Activated T-cell treated with anti-CD3 and anti-CD28 coated beads, Interleukin-2, amount 50 U/mL, for 72 hours (primary cell): ENCODE measurements at places on chromosomes 16 and 17. TPM values are rescaled to one million over a fixed set of nuclear protein-coding genes. Genes with fewer than 3 reads are reported as not detected.

- H3K27me3 ChIP-seq = no peaks in the 10 kb centered on the region
- H3K4me1 ChIP-seq = no peaks in the 10 kb centered on the region
- no peak for DNase-seq
Measured at GRCh38 chr17:72297326-72298115, 176.7 kb downstream of the SOX9 start.

GRCh38 chr17:39008633-39009032 lies 41.4 kb upstream of the FBXO47 start:
- no peak for DNase-seq
- H3K27ac ChIP-seq = no peak overlapping the region
- peaks cover 6% of the 10 kb centered on the region for H3K4me1 ChIP-seq
- no peak overlapping the region for H3K4me3 ChIP-seq

DNA sequence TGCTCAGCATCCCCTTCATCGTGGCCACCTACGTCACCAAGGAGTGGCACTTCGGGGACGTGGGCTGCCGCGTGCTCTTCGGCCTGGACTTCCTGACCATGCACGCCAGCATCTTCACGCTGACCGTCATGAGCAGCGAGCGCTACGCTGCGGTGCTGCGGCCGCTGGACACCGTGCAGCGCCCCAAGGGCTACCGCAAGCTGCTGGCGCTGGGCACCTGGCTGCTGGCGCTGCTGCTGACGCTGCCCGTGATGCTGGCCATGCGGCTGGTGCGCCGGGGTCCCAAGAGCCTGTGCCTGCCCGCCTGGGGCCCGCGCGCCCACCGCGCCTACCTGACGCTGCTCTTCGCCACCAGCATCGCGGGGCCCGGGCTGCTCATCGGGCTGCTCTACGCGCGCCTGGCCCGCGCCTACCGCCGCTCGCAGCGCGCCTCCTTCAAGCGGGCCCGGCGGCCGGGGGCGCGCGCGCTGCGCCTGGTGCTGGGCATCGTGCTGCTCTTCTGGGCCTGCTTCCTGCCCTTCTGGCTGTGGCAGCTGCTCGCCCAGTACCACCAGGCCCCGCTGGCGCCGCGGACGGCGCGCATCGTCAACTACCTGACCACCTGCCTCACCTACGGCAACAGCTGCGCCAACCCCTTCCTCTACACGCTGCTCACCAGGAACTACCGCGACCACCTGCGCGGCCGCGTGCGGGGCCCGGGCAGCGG lies 3.2 kb downstream of the UTS2R start:
- peaks cover 50% of the 10 kb centered on the region for H3K27me3 ChIP-seq
- no peak overlapping the region for H3K27ac ChIP-seq
- peaks cover 29% of the 10 kb centered on the region for H3K4me1 ChIP-seq
- no peaks in the 10 kb centered on the region for H3K36me3 ChIP-seq

DNA sequence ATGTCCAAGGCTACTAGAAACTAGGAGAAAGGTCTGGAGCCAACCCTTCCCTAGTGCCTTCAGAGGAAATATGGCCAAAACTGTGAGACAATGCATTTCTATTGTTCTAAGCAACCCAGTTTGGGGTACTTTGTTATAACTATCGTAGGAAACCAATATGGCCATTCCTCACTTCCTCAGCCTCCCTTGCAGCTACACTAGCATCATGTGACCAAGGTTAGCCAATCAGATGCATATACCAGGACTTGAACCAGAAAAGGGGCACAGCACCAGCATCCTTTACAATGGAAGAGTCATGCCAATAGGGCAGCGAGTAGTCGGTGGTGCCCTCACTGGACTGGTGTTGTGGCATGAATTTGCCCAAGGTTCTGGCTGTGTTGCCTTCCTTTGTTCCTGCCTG lies 464.0 kb downstream of the TMEM114 start:
- no peak overlapping the region for H3K27ac ChIP-seq
- no peaks in the 10 kb centered on the region for H3K27me3 ChIP-seq
- no peak overlapping the region for H3K4me3 ChIP-seq
- no peaks in the 10 kb centered on the region for H3K4me1 ChIP-seq
- no peak for DNase-seq

GRCh38 chr17:50087246-50087911 lies 7.8 kb upstream of the PDK2 start:
- no peaks in the 10 kb centered on the region for H3K36me3 ChIP-seq
- no peak overlapping the region for H3K27ac ChIP-seq
- H3K27me3 ChIP-seq = no peaks in the 10 kb centered on the region
- H3K4me3 ChIP-seq = no peak overlapping the region
- H3K4me1 ChIP-seq = no peaks in the 10 kb centered on the region

- H3K4me1 ChIP-seq = peaks cover 68% of the 10 kb centered on the region
- peak overlapping the region; percentile 97 for H3K27ac ChIP-seq
- peaks cover 10% of the 10 kb centered on the region for H3K36me3 ChIP-seq
- H3K27me3 ChIP-seq = no peaks in the 10 kb centered on the region
- H3K4me3 ChIP-seq = peak overlapping the region; percentile 95
- DNase-seq = no peak
Measured at GRCh38 chr17:17837966-17838962, 1.5 kb upstream of the SREBF1 start.

DNA sequence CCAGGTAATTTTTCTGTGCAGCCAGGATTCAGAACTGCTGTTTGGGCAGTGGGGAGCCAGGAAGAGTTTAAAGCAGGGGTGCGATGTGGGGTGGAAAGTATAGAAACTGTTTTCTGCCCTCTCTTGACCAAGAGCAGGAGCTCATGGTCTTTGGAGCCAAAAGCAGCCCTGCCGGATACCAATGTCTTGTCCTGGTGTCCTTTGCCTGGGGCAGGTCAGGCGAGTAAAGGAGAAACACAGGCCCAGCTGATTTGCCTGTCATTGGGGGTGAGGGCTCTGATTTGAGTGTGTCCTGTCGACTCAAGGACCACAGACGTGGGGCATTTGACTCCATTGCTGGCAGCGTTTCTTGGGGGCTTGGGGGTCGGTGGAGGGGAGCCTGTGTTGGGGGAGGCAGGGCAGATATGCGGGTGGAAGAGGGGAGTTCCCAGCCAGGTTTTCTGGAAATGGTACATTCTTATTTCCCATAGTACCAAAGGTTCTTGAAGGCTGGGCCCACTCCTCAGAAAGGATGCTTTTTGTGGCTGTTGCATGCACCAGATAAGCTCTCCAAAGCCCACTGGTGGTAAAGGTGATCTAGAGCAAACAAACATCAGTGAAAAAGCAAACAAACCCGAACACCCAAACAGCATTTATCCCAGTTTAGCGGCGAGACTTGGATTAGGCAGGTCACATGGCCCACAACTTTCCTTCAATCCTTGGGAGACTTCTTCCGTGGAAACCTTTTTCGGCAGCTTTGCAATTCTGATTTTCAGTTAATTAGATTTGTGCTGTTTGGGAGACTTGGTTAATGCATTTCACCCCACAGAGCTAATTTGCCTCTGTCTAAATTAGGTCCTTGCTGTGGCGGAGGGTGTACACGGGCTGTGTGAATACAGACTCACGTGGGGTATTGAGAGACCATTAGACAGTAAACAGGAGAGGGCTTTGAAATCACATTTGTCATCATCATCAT lies 59.0 kb downstream of the MSI2 start:
- no peak overlapping the region for H3K4me3 ChIP-seq
- H3K4me1 ChIP-seq = no peaks in the 10 kb centered on the region
- H3K27me3 ChIP-seq = no peaks in the 10 kb centered on the region

GRCh38 chr16:58177353-58177710 lies 20.6 kb downstream of the CSNK2A2 start:
- no peaks in the 10 kb centered on the region for H3K27me3 ChIP-seq
- H3K4me1 ChIP-seq = peaks cover 50% of the 10 kb centered on the region
- peak overlapping the region; percentile 43 for H3K4me3 ChIP-seq
- DNase-seq = peak; percentile 16
- peaks cover 14% of the 10 kb centered on the region for H3K36me3 ChIP-seq
- peak overlapping the region; percentile 91 for H3K27ac ChIP-seq

DNA sequence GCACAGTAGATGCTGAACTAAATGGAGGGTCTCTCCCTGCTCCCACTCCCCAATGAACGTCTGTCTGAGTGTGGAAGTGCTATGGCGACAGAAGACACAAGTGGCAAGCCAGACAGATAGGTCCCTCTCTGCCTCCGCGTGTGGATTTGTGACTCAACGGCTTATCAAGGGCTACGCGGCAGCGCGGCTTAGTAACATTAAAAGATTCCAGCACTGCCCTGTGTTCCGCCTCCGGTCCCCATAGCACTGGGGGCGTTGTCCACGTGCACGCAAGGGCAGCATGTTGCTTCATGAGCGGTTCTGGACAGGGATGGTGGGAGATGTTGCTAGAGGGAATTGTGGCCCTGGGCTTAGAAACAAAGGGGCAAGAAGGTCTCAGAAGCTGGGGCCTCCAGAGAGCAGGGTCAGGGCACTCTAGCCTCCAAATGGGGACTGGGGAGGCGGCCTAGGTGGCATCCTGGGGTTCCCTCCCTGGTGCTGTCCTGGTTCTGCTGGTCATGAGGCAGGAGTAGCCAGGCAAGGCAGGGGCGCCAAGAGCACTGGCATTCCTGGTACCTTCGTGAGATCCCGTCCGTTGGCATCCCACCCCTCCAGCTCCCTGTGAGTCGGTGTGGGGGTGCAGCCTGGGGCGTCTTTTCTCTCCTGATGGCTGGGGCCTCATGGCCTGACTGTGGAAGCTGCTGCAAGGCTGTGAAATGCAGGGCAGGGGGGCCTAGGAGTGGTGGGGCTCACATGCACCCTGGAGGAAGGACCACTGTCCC lies 9.1 kb downstream of the CRHR1 start:
- DNase-seq = no peak
- H3K4me3 ChIP-seq = no peak overlapping the region
- no peak overlapping the region for H3K27ac ChIP-seq

GRCh38 chr16:15482068-15482747 lies 47.8 kb downstream of the BMERB1 start:
- DNase-seq = peak; percentile 25
- H3K4me3 ChIP-seq = peak overlapping the region; percentile 25
- peaks cover 3% of the 10 kb centered on the region for H3K36me3 ChIP-seq
- H3K27me3 ChIP-seq = no peaks in the 10 kb centered on the region
- peak overlapping the region; percentile 67 for H3K27ac ChIP-seq

DNA sequence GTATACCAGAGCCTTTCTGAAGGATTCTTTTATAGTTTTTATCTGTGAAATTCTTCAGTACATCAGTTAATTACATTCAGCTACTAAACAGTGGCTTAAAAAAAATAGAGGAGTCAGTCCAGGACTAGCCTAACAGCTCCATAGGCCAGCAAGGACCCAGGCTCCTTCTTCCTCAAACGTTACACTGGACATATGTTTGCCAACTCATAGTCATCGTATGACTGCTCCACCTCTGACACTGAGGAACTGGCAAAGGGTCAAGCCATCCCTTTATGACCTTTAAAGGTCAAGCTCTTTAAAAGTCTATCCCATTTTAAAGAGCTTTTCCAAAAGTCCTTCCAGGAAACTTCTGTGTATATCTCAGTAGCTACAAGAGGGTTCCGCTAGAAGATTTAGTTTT lies 36.6 kb downstream of the PHLPP2 start:
- no peaks in the 10 kb centered on the region for H3K4me1 ChIP-seq
- DNase-seq = no peak
- H3K27ac ChIP-seq = peak overlapping the region; percentile 82

GRCh38 chr16:61676740-61677139 lies 359.5 kb downstream of the CDH8 start:
- DNase-seq = no peak
- no peaks in the 10 kb centered on the region for H3K27me3 ChIP-seq
- no peaks in the 10 kb centered on the region for H3K4me1 ChIP-seq
- no peaks in the 10 kb centered on the region for H3K36me3 ChIP-seq
- no peak overlapping the region for H3K27ac ChIP-seq

DNA sequence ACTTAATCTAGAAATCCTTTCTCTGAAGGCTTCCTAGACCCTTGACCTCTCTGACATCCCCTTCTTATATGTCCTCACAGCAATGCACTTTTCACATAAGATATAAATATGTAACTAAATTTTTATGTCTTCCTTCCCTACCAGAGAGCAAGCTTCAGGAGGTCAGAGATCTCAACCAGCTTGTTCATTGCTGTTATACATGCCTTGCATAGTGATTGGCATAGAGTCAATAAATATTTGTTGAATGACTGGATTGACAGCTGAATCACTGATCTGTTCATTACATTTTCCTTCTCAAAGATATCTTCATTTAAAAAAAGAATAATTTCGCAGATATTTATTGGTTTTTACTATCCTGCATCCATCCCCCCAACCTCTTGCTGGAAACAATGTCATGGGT lies 29.5 kb downstream of the HYDIN start:
- no peak overlapping the region for H3K27ac ChIP-seq
- H3K36me3 ChIP-seq = peaks cover 2% of the 10 kb centered on the region
- no peak for DNase-seq
- peaks cover 17% of the 10 kb centered on the region for H3K27me3 ChIP-seq

GRCh38 chr17:82231562-82232321 lies 2.9 kb downstream of the SLC16A3 start:
- H3K36me3 ChIP-seq = peaks cover 2% of the 10 kb centered on the region
- H3K27ac ChIP-seq = no peak overlapping the region
- H3K4me1 ChIP-seq = peaks cover 5% of the 10 kb centered on the region

DNA sequence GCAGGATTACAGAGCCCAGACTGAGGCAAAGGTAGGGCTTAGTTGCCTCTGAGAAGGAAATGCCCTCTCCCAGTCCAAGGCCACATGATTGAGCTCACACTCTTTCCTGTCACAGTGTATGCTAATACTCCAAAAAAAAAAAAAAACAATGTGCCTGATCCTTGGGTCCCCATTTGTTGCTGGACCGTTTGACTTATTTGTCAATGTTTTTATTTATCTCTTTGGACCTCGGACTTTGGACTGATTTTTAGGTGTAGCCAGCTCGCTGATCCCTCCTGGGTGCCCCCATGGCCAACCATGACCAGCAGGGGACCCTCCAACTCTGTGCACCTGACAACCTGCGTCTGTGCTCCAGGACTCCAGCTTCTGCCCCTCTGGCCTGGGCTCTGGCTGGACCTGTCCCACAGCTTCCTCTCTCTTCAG lies 622 bp upstream of the CCL16 start:
- DNase-seq = no peak
- H3K4me1 ChIP-seq = no peaks in the 10 kb centered on the region
- H3K27me3 ChIP-seq = peaks cover 8% of the 10 kb centered on the region
- H3K36me3 ChIP-seq = no peaks in the 10 kb centered on the region
- no peak overlapping the region for H3K4me3 ChIP-seq

GRCh38 chr16:82182266-82183003 lies 12.4 kb upstream of the MPHOSPH6 start:
- no peaks in the 10 kb centered on the region for H3K36me3 ChIP-seq
- H3K4me3 ChIP-seq = no peak overlapping the region
- no peak overlapping the region for H3K27ac ChIP-seq
- peaks cover 29% of the 10 kb centered on the region for H3K27me3 ChIP-seq
- H3K4me1 ChIP-seq = peaks cover 7% of the 10 kb centered on the region

Gene CDH1
- total RNA-seq = 5.2 TPM

Gene RHBDL1
- 3.5 TPM for total RNA-seq

Gene LGALS9
- 44.8 TPM for total RNA-seq

Gene KRT27
- not detected for total RNA-seq

Gene PRSS33
- 0.46 TPM for total RNA-seq
